ENCODE measurements at places on chromosomes 16 and 17. TPM values are rescaled to one million over a fixed set of nuclear protein-coding genes. Genes with fewer than 3 reads are reported as not detected.

Gene WNT3
- not detected for total RNA-seq

Gene SHCBP1
- total RNA-seq, result 38.4 TPM

Gene CCL8
- total RNA-seq, result not detected

Gene BICDL2
- 0.51 TPM for total RNA-seq

Gene KRTAP4-4
- not detected for total RNA-seq

Gene KRT20
- total RNA-seq, result not detected

Gene HS3ST3A1
- 11.3 TPM for total RNA-seq

Gene LPO
- total RNA-seq, result not detected

Gene COPS3
- 92.4 TPM for total RNA-seq

Gene OTOA
- total RNA-seq, result 0.05 TPM

Gene BEAN1
- total RNA-seq, result not detected
